Lower lobe of right lung (tissue), 2 donors: ENCODE measurements at places on chromosomes 4 and X. TPM values are rescaled to one million over a fixed set of nuclear protein-coding genes. Genes with fewer than 3 reads are reported as not detected.

INPP4B gene
- total RNA-seq = 12.1 TPM

- no peak for DNase-seq
Measured at GRCh38 chrX:26783512-26784225, 567.7 kb downstream of the MAGEB5 start.

DNA sequence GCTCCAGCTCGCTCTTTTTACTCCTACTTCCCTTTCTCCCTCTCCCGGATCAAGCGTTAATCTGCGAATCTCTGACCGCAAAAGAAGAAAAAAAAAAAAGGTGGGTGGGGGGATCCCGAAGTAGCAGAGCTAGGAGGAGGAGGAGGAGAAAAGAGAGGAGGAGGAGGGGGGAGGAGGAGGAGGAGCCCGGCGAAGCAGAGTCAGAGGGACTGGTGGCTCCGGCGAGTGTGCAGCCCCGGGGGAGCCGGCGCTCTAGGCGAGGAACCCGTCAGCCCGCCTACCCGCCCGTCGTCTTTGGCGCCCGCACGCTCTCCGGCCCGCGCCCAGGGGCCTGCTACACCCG is at the start of gene NHSL2:
TSS of gene NHSL2 (plus strand) at position 203 of the 343 bp plus-strand sequence.
- DNase-seq = peak; percentile 40

DNA sequence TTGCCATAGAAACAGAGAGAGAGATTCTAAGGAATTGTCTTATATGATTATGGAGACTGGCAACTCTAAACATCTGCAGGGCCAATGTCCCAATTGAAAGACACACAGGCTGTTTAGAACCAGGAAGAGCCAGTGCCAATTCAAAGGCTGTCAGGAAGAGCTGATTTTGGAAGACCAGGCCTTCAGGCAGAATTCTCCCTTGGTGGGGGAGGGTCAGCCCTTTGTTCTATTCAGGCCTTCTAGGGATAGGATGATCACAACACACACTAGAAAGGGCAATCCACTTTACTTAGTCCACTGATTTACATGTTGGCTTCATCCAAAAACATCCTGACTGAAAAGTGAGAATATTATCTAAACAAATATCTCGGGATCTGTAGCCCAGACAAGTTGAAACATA is 15.2 kb downstream of the C4orf46 start:
- DNase-seq = no peak

GRCh38 chr4:57672846-57673433 is 562.8 kb upstream of the IGFBP7 start:
- no peak for DNase-seq

- no peak for DNase-seq
Measured at GRCh38 chr4:81164623-81165416, 50.2 kb downstream of the PRKG2 start.

- no peak for DNase-seq
Measured at GRCh38 chr4:6111354-6111960, 88.9 kb downstream of the JAKMIP1 start.
